ENCODE measurements at places on chromosomes 7 and 10. TPM values are rescaled to one million over a fixed set of nuclear protein-coding genes. Genes with fewer than 3 reads are reported as not detected.
A peak's percentile ranks its signal among the peaks of the same experiment; 100 is the strongest.

GRCh38 chr10:111072232-111072631 is 4.6 kb upstream of the ADRA2A start:
- peaks cover 4% of the 10 kb centered on the region for H3K27me3 ChIP-seq
- no peak overlapping the region for H3K27ac ChIP-seq
- peak; percentile 35 for DNase-seq
- H3K36me3 ChIP-seq, result no peaks in the 10 kb centered on the region
- H3K4me3 ChIP-seq, result no peak overlapping the region

ZNF107 gene
- total RNA-seq, result 21.4 TPM

SP8 gene
- 2.5 TPM for total RNA-seq

PRSS1 gene
- not detected for total RNA-seq

TMEM236 gene
- total RNA-seq, result not detected

NOS3 gene
- 0.20 TPM for total RNA-seq

CD36 gene
- total RNA-seq, result 0.13 TPM

GRCh38 chr7:152909683-152910544 is 150.4 kb downstream of the ACTR3B start:
- H3K27ac ChIP-seq, result no peak overlapping the region
- H3K36me3 ChIP-seq, result no peaks in the 10 kb centered on the region
- peaks cover 5% of the 10 kb centered on the region for H3K27me3 ChIP-seq
- no peaks in the 10 kb centered on the region for H3K4me1 ChIP-seq

ZKSCAN1 gene
- 17.7 TPM for total RNA-seq

CRHR2 gene
- total RNA-seq, result not detected

DNA sequence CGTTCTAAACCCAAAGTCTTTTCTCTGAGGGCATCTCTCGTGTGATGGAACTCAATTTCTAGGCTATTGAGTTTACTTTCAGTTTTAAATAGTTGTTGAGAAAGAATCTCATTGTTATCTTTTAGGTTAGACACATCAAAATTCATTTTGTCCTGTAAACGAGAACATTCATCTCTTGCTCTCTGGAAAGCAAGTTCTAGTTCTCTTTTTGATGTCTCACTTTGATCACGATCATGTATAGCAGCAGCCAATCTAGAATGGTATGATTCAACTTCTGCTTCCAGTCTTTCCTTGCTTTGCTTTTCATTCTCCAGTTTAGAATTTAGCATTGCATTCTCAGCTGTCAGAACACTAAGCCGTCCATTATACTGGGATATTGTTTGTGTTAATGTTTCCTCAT is 65.1 kb downstream of the ANKRD26 start:
- no peaks in the 10 kb centered on the region for H3K27me3 ChIP-seq
- peak; percentile 3 for DNase-seq
- peaks cover 9% of the 10 kb centered on the region for H3K36me3 ChIP-seq
- no peak overlapping the region for H3K27ac ChIP-seq
- H3K4me3 ChIP-seq, result no peak overlapping the region

DNA sequence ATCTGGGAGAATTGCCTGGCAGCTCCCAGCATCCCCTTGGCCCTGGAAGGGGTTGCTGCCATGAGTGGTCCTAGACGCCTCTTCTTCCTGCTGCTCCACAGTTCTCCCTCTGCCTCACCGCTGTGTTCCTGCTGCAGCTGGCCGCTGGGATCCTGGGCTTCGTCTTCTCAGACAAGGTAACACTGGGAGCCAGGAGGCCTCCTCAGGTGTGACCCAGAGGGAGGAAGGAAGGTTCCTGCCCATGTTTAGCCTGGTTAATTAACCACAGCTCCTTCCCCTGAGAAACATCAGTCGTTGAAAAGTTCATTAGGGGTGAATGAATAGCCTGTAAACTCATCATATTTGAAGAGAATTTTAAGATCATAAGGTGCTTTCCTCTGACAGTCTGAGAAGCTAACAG is 18.2 kb downstream of the TSPAN33 start:
- H3K36me3 ChIP-seq, result peaks cover 7% of the 10 kb centered on the region
- no peaks in the 10 kb centered on the region for H3K4me1 ChIP-seq
- H3K4me3 ChIP-seq, result no peak overlapping the region
- H3K27ac ChIP-seq, result no peak overlapping the region
- no peaks in the 10 kb centered on the region for H3K27me3 ChIP-seq
- no peak for DNase-seq

DNA sequence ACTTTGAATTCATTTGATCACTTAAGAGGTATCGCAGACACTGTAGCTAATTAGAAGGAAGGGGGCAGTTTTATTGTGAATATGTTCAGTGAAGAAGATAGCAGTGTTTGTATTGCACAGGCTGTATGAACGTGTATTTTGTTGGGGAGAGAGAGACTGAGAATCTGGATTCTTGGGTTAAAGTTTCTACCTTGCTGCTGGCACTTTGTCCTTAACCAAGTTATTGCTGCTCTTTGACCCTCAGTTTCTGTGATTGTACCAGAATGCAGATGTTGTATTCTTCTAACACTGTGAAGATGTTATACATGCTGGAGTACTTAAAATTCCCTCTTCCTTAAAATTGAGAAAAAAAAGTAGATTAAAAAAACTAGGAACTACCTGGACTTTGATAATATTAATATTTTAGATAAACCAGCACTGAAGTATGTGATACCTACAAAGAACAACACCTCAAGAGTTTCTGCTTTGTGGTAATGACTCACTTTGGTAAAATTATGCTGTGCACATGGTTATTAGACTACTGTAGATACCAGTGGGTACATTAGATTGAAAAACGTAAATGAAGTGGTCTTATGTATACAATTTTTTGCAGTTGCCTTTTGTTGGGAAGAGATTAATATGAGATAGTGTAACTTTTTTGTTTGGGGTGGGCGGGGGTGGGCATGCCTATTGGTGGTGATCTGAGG is 321.3 kb downstream of the AUTS2 start:
- DNase-seq, result no peak
- H3K27ac ChIP-seq, result no peak overlapping the region
- H3K36me3 ChIP-seq, result no peaks in the 10 kb centered on the region
- H3K27me3 ChIP-seq, result no peaks in the 10 kb centered on the region

DNA sequence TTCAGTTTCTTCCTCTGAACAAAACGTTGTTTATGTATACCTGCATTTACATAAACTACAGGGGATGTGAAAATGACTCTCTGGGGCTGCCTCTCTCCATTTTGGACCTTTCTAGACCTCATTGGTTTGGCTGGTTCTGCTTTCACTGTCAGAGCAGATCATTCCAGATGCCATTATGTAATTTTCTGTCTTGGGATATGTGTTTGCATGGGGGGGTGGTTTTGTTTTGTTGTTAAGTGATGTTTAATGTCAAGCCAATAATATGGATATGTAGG is 172.4 kb downstream of the LRRC4 start:
- H3K4me3 ChIP-seq, result no peak overlapping the region
- no peaks in the 10 kb centered on the region for H3K27me3 ChIP-seq
- H3K27ac ChIP-seq, result no peak overlapping the region
- peaks cover 25% of the 10 kb centered on the region for H3K4me1 ChIP-seq

Data from SJCRH30 (cell line).